ENCODE measurements at places on chromosomes 2 and 18. TPM values are rescaled to one million over a fixed set of nuclear protein-coding genes. Genes with fewer than 3 reads are reported as not detected.

KCNE4 gene
- 0.12 TPM for total RNA-seq

HOXD12 gene
- total RNA-seq, result not detected

DYNAP gene
- 26.2 TPM for total RNA-seq

FAM110C gene
- total RNA-seq, result 44.3 TPM

GRHL1 gene
- 123 TPM for total RNA-seq

PRSS56 gene
- not detected for total RNA-seq

CRYBA2 gene
- not detected for total RNA-seq

DSG1 gene
- total RNA-seq, result 33.7 TPM

GAREM1 gene
- total RNA-seq, result 22.9 TPM

ANKRD30BL gene
- not detected for total RNA-seq

DYNC1I2 gene
- total RNA-seq, result 75.7 TPM

CHPF gene
- total RNA-seq, result 27.1 TPM

RNU2-63P gene
- total RNA-seq, result 5.2 TPM

COBLL1 gene
- total RNA-seq, result 92.0 TPM

AQP4 gene
- 0.08 TPM for total RNA-seq

TP53I3 gene
- 102 TPM for total RNA-seq

NIFK gene
- total RNA-seq, result 54.8 TPM

BOLA3 gene
- 35.9 TPM for total RNA-seq
